ENCODE measurements at places on chromosomes 5 and 9. TPM values are rescaled to one million over a fixed set of nuclear protein-coding genes. Genes with fewer than 3 reads are reported as not detected.

The PCDH1 gene
- total RNA-seq, result 62.7 TPM

The PTBP3 gene
- total RNA-seq, result 165 TPM

The BRINP1 gene
- 3.4 TPM for total RNA-seq

The HSPA5 gene
- 119 TPM for total RNA-seq

The IFNK gene
- not detected for total RNA-seq

The PRRX2 gene
- total RNA-seq, result 1.5 TPM

The ANKRD18B gene
- total RNA-seq, result 10.0 TPM

The LRRC14B gene
- not detected for total RNA-seq

DNA sequence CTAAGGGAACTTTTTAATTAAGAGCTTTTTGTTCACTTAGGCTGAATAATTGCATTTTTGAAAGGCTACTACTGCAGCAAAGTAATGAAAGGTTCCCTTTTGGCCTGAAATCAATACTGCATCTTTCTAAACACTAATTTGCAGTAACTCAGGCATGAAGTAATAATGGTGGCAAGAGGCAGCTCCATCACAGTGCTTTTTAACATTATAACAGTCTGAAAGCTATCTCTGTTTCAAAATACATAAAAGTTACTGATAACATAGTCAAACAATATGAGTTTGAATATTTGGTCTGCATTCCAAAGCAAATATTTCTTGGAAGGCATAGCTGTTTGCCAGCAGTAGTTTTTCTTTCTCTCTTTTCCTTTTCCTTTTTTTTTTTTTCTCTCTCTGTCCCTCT, 113.4 kb downstream of the FBN2 start:
- ATAC-seq, result no peak

DNA sequence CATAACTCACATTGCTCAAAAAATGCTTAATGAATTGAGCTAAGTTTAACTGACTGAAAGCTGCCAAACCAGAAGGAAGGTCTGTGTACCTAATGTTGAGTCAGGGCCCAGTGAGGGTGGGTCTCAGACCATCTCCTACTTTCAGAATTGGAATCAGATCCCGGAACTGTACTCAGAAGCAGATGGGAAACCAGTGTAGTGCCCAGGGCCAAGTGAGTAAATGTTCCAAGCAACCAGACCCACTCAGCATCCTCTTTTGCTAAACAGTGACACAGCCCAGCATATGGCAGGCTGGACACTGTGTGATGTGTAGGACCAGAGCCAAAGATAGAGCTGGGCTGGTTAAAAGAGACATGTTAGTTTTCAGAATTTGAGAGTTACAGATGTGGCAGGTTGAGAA, 94.1 kb downstream of the PLCXD3 start:
- no peak for ATAC-seq

GRCh38 chr5:37712750-37713149, 127.1 kb downstream of the GDNF start:
- ATAC-seq, result no peak

- no peak for ATAC-seq
Measured at GRCh38 chr9:99475401-99476065, 253.5 kb downstream of the SEC61B start.

DNA sequence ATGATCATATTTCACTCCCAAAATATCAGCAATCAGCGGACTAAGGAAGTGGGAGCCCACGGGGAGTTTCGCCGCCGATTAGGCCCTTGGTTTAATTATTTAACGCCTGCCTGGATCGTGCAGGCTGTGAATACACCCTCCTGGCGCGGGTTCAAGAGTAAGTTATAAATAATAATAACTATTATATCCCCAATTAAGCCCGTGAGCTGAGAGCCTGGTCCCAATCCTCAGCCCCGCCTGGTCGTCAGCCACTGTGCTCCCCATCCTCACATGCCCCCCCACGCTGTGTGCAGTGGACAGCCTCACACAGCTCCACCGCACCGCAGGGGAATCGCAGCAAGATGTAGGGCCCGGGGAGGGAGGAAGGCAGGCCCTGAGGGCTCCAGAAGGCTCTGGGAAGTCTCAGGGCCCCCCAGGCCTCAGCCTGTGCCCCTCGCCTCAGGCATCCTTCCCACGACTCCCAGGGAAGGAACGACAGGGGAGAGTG, 10.8 kb upstream of the PRRX2 start:
- ATAC-seq, result no peak

DNA sequence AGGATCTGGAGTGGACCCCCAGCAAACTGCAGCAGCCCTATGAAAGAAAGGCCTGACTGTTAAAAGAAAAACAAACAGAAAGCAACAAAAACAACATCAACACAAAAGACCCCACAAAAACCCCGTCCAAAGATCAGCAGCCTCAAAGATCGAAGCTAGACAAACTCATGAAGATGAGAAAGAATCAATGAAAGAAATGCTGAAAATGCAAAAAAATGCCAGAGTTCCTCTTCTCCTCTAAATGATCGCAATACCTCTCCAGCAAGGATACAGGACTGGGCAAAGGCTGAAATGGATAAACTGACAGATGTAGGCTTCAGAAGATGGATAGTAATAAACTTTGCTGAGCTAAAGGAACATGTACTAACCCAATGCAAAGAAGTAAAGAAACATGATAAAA, 526.3 kb upstream of the DAB2 start:
- no peak for ATAC-seq

DNA sequence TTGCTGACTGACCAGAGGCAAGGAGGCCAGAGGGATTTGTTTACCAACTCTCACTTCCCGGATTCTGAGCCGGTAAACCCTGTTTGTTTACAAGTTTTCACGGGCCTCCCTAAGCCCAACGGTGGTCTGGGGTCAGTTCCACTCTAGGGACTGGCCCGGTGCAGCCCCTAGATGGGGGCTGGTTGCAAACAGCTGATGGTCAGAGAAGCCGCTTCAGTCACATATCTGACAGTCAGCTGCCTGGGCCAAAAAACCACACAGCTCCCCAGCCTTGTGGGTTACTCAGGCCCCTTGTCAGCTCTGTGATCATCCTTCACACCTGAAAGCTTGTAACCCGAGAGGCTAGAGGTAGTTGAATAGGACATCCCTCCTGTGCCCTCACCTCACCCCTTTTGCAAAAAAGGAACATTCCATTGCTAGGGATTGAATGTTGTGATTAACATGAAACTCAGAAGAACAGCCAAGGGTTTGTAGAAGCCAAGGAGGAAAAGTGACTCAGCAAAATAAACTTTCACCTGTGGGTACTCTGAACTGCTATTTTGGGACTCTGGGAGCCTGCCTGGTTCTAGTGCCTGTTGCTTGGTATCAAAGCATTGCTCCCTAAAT, 40.4 kb downstream of the SAR1B start:
- peak; percentile 17 for ATAC-seq

- ATAC-seq, result no peak
Measured at GRCh38 chr9:2126331-2126803, 111.2 kb downstream of the SMARCA2 start.

DNA sequence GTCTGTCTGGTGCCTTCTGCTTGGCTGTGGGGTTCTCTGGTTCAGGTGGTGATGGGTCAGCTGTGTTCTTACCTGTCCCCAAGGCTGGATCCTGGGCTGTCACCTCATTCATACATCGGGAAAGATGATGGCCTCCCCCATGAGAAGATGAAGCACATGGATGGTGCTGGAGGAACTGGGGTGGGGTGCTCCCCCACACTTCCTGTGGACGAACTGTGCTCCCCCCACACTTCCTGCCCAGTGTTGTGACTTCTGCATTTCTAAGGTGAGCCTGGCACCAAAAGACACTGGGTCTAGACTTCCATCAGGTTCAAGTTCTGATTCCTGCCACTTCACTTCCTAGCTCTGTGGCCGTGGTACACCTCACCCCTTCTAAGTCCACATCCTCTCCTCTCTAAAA, 4.3 kb upstream of the SURF6 start:
- ATAC-seq, result no peak

DNA sequence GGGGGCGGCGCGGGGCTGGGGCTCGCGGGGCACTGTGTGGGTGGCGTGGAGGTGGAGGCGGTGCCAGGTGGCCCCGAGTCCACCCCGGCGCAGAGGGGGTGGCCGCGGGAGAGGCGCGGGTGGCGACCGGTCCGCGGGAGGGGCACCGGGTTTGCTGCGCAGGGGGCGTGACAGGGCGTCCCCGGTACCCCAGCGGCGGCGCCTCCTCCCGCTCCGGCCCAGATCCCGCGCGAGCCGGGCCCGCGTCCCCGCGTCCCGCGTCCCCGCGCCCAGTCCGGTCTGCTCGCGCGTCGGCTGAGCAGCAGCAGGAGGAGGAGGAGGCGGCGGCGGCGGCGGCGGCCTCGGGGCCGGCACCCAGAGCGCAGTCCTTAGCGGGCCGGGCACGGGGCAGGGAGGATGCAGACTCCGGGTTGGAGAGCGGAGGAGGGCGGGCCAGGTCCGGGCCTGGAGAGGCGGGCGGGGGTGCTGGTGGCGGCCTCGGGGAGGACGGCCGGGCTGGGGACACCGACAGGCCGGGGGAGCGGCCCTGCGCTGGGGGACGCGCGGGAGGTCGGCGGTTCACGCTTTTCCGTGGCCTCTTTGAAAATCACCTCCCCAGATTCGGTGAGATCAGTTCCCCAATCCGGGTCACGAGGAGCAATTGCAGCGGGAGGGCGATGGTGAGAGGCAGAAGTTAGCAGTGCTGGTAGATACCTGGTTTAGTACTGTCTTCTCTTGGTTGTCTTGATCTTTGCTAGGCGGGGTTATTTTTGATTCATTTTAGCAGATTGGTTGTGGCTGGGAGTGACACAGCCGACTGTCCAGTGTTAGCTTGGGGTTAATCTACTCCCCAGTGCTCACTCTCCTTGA, 1.7 kb downstream of the TRIO start:
- ATAC-seq, result peak; percentile 76

DNA sequence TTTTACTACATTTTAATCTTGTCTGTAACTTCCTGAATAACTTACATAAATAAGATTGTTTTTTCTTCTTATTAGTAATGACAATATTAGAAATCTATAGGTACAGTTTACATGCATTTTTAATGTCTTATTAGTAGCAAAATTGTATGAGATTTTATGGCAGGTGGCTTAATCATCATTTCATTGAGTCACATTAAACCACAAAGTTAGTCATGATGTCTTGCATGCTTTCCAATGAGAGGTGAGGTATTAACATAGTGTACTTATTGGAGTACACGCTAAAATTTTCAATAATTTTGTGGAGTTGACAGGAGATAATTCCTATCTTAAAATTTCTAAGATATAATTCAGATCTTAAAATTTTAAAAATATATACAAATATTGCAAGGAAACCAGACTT, 989.6 kb upstream of the ARRDC3 start:
- ATAC-seq, result no peak

DNA sequence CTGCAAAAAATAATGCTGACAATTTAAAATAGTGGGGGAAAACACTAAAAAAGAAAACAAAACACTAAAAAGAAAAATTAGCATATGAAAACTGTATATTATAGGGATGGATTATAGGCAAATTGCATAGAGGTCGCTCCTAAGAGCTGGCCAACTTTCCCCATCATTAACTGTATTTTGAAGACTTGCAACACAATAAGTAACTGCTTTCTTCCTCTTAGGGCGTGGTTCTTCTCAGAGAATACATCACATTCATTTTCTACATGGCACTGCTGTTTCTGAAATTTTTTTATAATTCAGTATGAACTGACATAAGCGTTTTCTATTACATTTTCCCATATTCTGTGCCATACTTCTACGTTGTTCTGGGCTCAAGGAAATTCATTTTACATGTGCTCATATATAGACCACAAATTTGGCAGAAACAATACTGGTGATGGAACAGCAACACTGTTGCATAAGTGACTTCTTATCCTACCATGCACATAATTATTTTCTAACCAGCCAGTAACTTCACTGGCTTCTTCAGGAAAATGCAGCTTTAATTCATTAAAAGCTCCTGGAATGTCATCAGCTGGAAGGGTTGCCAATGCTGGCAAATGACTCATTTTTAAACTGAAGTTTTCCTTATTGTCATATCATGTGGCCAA, 171.2 kb upstream of the DMAC1 start:
- ATAC-seq, result no peak

DNA sequence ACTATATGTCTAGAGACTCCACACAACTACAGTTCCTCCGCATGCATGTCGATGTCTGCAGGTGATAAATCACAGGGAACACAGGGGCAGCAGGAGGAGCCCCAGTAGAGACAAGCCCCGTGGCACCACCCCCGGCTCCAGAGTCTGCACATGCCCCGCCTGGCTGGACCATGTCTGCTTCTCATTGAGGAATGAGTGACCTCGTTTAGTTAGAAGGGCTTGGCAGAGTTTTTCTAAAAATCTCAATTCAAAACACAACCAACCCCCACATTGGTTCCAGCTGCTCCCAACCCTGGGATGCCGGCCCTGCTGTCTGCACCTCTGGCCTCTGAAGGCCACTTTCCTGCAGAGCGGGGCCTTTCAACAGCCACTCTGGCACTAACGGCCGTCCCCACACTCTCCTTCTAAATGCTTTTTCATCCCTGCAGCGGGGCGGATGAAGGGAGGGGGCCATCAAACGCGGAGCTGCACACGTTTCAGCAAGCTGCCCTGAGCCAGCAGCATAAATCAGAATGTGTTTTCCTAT, 106.3 kb downstream of the ROR2 start:
- ATAC-seq, result no peak

- ATAC-seq, result no peak
Measured at GRCh38 chr5:163410505-163410904, 26.9 kb upstream of the CCNG1 start.

- no peak for ATAC-seq
Measured at GRCh38 chr5:75670577-75670976, 46.7 kb downstream of the POC5 start.

DNA sequence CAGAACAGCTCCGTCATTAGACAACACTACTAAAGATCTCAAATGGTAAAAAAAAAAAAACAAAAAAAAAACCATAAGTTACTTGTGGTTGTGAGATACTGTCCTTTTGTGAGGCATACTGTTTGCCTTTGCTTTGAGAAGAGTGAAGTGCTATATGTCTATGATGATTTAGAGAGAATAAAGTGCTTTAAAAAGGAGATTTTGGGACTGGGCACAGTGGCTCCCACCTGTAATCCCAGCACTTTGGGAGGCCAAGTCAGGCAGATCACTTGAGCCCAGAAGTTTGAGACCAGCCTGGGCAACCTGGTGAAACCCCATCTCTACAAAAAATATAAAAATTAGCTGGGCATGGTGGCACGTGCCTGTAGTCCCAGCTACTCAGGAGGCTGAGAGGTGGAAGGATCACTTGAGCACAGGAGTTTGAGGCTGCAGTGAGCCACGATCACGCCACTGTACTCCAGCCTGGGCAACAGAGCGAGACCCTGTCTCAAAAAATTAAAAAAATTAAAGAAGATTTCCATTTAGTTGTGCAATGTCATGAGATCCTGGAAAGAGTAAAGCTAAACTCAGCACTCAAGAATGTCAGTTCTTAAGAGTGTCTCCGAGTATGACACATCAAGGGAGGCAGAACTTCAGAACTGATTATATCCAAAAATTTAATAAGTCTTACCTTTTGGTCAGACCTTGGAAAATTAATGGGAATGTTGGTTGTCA, 87.3 kb downstream of the PRDM6 start:
- ATAC-seq, result no peak

- no peak for ATAC-seq
Measured at GRCh38 chr5:128566178-128566577, 28.1 kb upstream of the FBN2 start.

DNA sequence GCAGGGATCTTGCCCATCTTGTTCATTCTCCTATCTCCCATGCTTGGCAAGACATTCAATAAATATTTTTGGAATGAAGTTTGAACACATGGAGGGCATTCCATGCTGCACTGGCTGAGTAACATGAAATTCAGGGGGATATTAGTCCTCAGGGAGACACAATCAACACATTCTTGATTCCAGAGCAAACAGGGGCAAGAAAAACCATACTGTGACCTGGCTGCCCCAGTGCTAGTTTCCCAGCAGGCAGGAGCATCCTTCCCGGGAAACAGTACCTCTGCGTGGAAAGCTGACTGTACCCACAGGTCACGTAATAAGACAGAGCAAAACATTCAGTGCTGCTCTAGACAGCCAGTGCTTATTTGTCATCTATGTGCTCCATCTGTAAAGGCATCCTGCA, 66.3 kb upstream of the SPOCK1 start:
- no peak for ATAC-seq

All from esophagus mucosa (tissue), 1 donor.